NCI-H2107 (cell line): ENCODE measurements at places on chromosomes 13 and 19.

DNA sequence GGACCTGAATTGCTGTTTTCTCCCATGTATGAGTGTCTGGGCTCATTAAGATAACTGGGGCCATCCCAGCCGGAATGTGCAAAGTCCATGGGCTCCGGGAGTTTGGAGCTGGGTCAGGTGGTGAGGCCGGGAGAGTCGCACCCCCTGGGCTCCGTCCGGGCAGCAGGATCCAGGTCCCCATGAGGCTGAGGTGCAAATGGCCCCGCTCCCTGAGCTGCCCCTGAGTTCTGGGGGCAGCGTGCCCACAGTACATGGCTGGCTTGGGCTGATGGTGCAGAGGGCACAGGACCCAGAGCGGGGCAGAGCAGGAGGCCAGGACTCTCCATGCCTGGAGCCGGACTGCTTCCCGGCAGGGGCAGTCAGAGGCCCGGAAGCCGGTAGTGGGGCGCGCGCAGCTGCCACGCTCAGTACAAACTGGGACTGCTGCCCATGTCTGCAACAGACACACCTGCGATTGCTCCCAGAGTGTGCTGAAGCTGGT lies 136.0 kb downstream of the KDM4B start:
- no peak for DNase-seq

DNA sequence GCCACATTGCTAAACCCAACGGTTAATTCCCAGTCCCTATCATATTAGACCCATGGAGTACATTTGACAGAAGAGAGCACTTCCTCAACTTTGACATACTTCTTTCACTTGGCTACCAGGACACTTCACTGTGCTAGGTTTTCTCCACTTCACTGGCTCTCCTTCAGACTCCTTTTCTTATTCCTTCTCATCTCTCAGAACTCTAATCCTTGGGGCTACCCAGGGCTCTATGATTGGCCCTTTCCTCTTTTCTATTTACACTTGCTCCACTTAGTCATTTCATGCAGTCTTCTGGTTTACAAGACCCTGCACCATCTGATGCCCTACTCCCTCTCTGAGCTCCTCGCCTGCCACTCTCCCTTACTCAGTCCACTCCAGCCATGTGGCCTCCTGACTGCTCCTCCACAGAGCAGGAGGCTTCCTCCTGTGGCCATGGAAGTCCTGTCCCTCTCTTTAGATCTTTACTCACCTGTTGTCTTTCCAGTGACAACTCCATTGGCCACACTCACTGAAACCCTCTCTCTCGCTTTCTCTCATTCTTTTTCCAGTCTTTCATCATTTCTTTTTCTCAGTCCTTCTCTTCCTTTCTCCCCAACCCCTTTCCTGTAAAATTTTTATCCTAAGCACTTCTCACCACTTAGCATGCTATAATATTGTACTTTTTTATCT lies 90.4 kb downstream of the TBC1D4 start:
- DNase-seq, result no peak

GRCh38 chr19:50509366-50509765 lies 1.6 kb downstream of the JOSD2 start:
- DNase-seq, result no peak

- no peak for DNase-seq
Observed at GRCh38 chr13:112376050-112376681, at the start of gene SPACA7. SPACA7 (plus strand) TSS chr13:112376355; CDS start chr13:112376386, 31 bp downstream.

DNA sequence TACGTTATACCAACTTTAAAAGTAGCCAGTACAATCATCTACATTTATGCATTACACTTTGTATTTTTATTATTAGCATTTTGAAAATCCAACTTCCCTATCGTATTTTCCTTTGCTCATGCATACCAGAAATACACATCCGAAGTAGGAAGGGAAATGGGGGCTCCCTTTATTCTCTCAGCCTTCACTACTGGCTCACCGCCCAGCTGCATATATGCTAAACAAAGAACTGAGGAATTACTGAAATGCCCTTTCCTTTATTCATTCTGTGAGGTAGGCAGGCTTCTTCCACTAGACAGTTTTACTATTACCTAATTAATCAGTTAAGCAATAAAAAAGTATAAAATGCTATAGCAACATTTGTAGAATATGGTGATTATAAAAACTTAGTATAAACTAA lies 291.6 kb downstream of the KLF12 start:
- DNase-seq, result no peak

GRCh38 chr13:79245937-79246577 lies 160.0 kb downstream of the RBM26 start:
- no peak for DNase-seq

DNA sequence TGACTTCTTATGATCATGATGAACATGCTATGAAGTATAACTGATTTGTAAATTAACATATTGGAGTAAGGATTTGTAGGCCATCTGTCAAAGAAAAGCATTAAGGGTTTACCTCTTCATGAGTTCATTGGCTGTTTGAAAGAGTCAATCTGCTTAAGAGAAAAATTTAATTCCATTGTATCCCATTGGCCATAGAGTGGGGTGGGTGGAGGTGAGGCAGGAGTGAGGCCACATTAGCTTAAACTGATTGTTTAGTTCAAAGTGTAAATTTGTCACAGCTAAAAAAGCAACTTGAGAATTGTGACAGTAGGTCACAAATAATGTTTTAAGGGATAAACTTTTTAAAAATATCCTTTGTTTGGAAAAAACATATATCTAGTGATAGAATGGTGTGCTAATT lies 11.4 kb downstream of the GPR180 start:
- DNase-seq, result no peak
